Gastroesophageal sphincter (tissue), 4 donors: ENCODE measurements at places on chromosomes 11 and 22. TPM values are rescaled to one million over a fixed set of nuclear protein-coding genes. Genes with fewer than 3 reads are reported as not detected.

DNA sequence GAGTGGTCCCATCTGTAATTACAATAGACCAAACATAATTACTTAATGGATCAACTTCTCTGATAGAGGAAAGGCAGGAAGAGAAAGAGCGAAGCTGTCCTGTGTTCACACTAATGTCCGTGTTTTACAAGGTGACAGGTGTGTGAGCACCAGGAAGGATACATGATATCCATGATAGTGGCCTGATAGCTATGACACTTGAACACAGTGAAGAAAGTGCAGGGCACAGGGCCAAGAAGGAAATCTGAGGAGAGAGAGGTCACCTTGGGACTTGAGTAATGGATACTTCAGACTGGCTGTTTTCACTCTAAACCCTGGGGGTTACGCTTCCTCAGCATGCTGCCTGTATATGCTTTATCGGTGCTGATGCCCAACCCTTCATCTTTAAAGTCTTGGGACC, 29.4 kb downstream of the TUB start:
- peaks cover 52% of the 10 kb centered on the region for H3K36me3 ChIP-seq
- H3K4me3 ChIP-seq: no peak overlapping the region
- no peak for ATAC-seq
- no peak overlapping the region for H3K27ac ChIP-seq

DNA sequence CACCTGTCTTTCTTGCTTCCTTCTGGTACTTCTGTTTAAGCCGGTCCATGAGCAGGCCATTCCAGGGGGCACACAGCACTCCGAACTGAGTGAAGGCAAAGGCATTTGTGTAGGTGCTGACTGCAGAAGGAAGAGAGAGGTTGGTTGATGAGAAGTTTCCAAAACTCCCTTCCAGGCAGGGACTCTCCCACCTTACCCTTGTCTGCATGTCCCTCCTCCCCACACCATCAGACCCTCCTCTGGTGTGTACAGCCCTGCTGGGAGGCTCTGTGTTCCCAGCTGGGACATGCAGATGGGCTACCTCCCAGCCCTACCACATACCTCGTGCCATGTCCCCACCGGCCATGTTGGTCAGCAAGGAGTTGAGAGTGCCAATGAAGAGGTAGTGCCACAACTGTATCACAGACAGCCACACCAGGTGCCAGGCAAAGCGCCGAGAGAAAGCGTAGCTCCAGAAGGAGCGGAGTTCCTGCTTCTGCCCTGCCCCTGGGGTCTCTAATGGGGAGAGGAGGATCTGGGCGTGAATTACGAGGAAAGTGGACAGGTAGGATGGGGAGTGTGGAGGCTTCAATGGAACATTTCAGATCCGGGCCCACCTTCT, 12.2 kb downstream of the SLC43A3 start:
- no peaks in the 10 kb centered on the region for H3K27me3 ChIP-seq
- no peak overlapping the region for H3K4me3 ChIP-seq
- H3K4me1 ChIP-seq: no peaks in the 10 kb centered on the region
- no peaks in the 10 kb centered on the region for H3K36me3 ChIP-seq
- ATAC-seq: no peak

Gene TRIM29
- 34.6 TPM for total RNA-seq

DNA sequence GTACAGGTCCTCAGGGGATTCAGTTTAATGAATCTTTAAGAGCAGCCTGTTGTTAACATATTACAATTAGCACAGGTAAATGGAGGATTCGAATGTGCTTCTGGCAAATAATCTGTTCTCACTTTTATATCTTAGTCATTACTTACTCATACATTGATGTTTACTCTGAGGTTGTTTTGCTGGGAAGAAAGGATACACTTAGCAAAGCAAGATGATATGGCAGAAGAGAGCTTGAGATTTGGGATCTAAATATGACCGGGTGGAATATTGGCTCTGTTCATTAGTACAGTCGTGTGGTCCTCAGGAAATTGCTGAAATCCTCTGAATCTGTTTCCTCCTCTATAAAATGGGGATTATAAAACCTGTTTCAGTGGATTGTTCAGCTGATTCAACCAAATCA, 59.7 kb downstream of the SPON1 start:
- H3K27ac ChIP-seq: no peak overlapping the region
- no peaks in the 10 kb centered on the region for H3K36me3 ChIP-seq
- no peaks in the 10 kb centered on the region for H3K27me3 ChIP-seq
- H3K4me3 ChIP-seq: no peak overlapping the region
- H3K4me1 ChIP-seq: peaks cover 5% of the 10 kb centered on the region

DNA sequence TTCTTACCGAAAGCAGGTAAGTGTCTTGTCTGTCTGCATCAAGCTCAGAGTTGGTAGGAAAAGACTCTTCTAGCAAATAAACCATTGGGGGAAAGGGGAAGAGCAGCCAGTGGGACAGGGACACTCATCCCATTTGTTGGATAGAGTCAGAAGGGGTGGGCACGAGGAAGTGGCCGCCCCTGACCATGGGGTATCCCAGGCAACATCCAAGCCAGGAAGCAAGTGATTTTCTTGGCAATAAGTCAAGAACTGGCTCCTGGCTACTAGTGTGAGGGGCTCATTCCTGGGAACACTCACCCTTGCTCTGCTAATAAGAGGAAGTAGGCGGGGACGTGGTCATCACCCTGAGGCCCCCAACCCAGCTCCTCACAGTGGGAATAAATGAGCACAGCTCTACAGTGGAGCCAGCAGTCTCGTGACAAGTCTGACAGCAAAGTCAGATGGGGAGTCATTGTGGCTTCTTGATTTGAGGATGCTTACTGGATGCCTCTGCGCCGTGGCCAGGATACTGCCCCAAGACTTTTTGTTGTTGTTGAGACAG, 6.7 kb downstream of the SLC25A18 start:
- H3K27me3 ChIP-seq: no peaks in the 10 kb centered on the region
- H3K4me1 ChIP-seq: peaks cover 33% of the 10 kb centered on the region
- peak overlapping the region; percentile 43 for H3K4me3 ChIP-seq

- H3K27ac ChIP-seq: peak overlapping the region; percentile 93
- no peaks in the 10 kb centered on the region for H3K27me3 ChIP-seq
- peak; percentile 75 for ATAC-seq
- peak overlapping the region; percentile 94 for H3K4me3 ChIP-seq
These were observed 40.4 kb upstream of the AKIP1 start for GRCh38 chr11:8870411-8871170.
